ENCODE measurements at places on chromosomes 7 and 10.
A peak's percentile ranks its signal among the peaks of the same experiment; 100 is the strongest.

DNA sequence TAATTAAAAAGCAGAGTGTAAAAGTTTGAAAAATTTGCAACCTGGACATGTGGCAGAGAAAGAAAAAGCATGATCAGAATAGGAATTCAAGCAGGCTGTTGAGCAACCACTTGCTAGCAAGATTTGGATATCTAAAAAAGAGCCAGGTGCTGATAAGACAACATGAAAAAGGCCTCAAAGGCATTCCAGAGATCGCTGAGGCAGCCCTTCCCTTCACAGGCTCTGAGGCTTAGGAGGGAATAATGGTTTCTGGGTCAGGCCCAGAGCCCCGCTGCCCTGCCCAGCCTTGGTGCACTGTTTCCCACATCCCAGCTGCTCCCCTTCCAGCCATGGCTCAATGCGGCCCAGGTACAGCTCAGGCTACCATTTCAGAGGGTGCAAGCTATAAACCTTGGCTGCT is 64.1 kb upstream of the EEPD1 start:
- no peak for DNase-seq

DNA sequence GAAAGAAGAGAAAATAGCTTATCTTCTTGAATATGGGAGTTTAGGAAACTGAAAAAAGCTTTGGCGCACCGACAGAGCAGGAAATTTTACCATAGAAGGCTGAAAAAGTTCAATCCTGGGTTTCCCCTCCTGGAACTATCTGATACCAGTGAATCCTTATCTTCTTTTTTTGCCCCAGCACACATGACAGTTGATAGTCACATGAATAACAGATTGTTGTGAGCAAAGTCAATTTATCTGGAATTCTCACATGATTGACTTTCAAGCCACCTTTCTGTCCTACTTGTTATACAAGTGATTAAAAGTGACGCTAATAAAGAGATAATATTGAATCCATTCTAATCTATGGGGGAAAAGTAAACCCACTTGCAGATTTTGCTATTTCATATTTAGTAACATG is 365.8 kb upstream of the NPVF start:
- DNase-seq, result no peak

DNA sequence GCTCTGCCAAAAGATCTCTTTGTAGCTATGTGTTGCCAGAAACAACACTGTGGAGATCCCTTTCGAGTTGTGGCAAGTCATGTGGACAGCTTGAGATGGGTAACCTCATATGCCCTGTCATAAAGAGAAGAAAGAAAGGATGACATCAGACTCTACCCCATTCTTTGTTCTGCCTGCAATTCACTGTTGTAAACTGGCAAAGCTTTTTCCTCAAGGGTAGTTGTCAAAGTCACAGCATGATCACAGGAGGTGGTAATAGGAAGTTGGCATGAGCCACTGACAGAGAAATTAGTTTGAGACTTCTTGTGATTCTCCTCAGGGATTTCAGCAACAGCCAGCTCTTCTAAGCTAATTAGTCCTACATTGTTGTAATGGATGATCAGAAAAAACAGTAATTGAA is 19.4 kb upstream of the MINDY3 start:
- peak; percentile 15 for DNase-seq

DNA sequence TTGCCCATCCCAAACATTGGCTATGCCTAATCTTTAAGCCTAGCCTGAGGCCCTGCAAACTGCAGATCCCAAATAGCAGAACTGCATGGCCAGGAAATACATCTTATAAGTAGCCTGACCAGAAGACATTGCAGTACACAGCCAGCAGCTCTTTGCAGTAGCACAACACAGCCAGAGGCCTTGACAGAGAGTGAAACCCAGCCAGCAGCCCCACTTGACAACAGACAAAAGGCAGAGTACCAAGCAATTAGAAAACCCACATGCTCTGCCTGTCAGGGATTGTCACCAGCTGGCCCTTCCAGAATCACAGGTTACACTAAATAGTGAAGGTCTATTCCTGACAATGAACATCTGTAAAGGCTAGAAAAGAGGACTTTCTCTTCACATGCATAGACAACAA is 242.8 kb upstream of the TMEM72 start:
- DNase-seq, result no peak

- no peak for DNase-seq
Observed at GRCh38 chr7:137942484-137943115, 59.3 kb downstream of the CREB3L2 start.

GRCh38 chr10:14414901-14415300 is 84.2 kb upstream of the FRMD4A start:
- DNase-seq, result no peak

DNA sequence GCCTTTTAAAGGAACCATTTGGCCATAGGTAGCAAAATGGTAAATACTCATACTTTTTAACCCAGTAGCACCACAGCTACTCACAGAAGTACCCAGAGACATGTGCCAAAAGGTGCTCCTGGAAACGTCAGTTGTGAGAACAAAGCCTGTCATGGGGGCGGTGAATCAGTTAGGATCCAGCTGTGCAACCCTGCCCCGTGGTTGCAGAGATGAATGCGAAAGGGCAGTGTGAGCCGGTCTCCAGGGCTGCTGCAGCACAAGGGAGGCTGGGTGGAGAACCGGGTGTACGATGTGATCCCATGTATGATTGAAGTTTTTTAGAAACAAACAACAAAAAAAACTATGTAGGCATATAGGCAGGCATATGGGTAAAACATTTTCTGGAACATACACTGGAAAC is 1.3 kb upstream of the LRRC18 start:
- no peak for DNase-seq

DNA sequence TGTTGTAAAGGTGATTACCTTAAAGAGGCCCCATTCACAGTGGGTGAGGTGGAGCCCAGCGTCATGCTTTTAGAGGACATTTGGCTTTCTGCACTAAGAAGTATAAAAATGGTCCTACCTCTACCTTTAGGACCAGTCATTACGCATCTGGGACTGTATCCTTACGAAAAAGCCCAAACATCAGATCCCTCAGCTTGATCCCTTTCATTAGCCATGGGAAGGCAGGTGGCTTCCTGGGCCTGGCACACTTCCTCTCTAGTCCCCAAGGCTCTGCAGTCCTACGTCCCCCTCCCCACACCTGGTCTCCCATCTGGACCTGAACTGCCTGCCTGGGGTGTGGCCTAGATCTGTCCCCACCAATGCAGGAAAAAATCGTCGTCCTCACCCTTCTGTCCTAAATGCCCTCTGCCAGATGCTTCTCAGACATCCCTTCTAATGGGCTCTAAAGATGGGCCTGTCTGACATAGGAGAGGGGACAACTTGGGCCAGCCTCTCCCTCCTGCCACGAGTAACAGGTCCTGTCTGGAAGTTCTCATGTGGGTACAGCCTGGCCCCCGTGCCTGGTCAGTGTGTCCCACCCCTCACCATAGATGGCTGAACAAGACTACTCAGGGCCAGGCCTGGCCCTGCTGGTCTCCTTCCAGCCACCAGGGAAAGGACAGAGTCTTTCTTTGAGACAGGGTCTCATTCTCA is 11.8 kb upstream of the SLC18A3 start:
- DNase-seq, result no peak

All from NCI-H2081 treated with DMSO at 0.1 percent for 48 hours (cell line).